Stimulated activated CD4-positive, alpha-beta T cell treated with anti-CD3 and anti-CD28 coated beads, Interleukin-4, amount 100 ng/mL, for 1 hour (primary cell): ENCODE measurements at places on chromosomes 12 and 14.
A peak's percentile ranks its signal among the peaks of the same experiment; 100 is the strongest.

GRCh38 chr12:54658306-54659264 lies 10.4 kb upstream of the DCD start:
- DNase-seq: peak; percentile 51

- DNase-seq: no peak
Measured at GRCh38 chr12:52729147-52729546, 25.8 kb upstream of the KRT77 start.

GRCh38 chr14:80275208-80275850 lies 64.0 kb upstream of the DIO2 start:
- DNase-seq: no peak

DNA sequence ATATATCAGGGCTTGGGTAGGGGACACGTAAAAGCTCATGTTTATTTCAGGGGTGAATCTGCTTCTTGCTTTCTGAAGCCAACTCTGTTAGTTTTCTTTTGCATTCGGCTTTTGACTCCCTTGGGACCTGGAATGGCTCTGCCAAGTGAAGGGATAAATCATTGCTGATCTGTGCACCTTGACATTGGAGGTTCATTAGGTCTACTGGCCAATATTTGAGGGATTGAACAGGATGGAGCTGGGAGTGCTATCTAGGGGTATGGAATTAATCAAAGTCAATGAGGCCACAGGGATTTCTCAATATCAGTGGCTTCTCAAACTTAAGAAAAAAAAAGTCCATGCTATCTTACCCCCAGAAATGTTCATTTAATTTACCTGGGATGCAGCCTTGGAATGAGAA lies 203.5 kb upstream of the RMST start:
- DNase-seq: no peak

GRCh38 chr14:24376448-24377070 lies 8.6 kb downstream of the NFATC4 start:
- no peak for DNase-seq

- DNase-seq: no peak
Measured at GRCh38 chr14:36690311-36691040, 28.8 kb downstream of the PAX9 start.

DNA sequence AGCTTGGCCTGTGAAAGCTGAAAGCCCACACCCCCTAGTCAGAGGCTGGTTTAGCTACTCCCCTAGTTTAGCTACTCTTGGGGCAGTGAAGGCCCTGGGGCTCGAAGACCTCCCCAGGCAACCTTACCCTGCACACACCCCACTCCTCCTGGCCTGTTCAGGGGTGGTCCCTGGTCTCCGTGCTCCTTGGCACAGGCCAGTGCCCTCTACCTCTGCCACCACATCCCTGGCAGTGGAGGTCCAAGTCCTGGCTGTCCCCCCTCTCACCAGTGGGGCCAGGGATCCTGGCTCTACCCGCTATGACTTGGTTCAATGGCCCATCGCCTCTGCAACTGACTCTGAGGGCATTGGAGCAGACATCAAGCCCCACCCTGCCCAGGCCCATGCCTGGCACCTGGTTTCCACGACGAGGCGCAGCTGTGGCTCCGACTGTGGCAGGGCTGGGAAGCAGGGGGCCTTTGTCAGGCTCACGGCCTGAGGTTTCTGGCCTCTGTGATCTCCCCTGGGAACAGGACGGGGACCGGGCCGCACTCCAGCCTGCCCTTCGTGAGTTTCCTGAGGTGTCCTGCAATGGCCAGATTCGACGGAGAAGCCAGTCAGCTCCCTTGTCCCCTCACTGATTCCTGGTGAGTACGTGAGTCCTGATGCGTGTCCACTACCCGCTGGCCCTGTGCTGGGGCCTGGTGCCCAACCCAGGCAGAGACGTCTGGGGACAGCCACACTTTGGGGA lies 5.7 kb downstream of the TMEM121 start:
- DNase-seq: no peak

- DNase-seq: no peak
Measured at GRCh38 chr12:58026426-58026825, 85.1 kb downstream of the ATP23 start.

- DNase-seq: no peak
Measured at GRCh38 chr14:59455411-59455810, 9.8 kb downstream of the GPR135 start.

- no peak for DNase-seq
Measured at GRCh38 chr14:83883732-83884131, 1646.2 kb upstream of the FLRT2 start.

- DNase-seq: no peak
Measured at GRCh38 chr12:54306925-54307741, 6.3 kb upstream of the NFE2 start.

- no peak for DNase-seq
Measured at GRCh38 chr14:61179061-61179690, 102.0 kb downstream of the TMEM30B start.

DNA sequence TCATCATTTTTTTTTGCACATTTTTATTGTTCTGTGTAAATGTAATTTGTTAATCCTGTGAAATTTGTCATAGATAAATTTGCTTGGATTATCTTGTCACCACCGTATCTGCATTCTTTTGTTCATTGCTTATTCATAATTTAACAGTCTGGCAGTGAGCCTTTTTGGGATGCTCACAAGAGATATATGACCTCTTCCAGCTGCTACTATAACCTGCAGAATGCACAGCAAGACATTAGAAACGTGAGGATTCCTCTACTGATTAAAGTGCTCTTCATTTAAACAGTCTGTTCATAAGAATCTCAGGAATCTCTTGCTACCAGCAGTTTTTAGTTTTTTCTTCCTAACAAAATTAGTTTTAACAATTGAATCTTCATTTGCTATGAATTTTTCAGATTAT lies 9.1 kb downstream of the NPAS3 start:
- DNase-seq: no peak
